Astrocyte (in vitro differentiated cells and primary cell): ENCODE measurements at places on chromosomes 7 and 10. TPM values are rescaled to one million over a fixed set of nuclear protein-coding genes. Genes with fewer than 3 reads are reported as not detected.
A peak's percentile ranks its signal among the peaks of the same experiment; 100 is the strongest.

DNA sequence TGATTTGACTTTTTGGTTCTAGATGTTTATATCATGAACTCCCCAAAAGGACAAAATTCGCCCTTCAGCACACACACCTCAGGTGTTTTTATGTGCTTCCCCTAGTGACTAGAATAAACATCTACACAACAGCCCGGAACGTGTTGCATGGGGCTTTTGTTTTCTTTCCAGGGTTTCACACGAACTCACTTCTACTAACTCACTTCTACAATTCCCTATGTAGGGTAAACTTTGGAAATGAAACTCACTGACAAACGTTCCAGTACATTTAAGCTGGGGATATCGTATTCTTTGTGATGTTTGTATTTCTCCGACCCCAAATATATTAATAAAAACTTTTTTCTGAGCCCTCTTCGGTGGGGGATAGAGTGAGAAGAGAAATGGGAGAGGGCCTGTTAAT is 1.4 kb downstream of the TRA2A start:
- peak; percentile 26 for DNase-seq

DNA sequence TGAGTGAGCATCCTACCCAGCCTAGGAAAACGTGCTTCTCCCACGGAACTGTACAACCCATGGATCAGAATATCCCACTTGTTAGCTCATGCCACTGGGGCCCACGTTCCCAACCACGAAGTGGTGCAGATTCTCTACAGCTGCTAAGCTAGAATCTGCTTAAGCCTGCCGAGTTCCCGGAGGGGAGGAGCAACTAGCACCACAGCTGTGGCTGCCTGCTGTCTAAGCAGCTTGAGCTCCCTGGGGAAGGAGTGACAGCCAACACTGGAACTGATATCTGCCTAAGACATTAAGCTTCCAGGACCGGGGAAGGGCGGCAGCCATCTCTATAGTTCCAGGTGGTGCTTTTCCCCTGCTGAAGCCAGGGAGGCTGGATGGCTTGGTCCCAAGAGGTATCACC is 334.7 kb upstream of the CHRM2 start:
- DNase-seq: no peak

PRF1 gene
- total RNA-seq: 0.14 and 0.16 TPM in 2 replicates

- DNase-seq: no peak
Measured at GRCh38 chr10:17473228-17473950, 19.0 kb upstream of the ST8SIA6 start.

- no peak for DNase-seq
Measured at GRCh38 chr7:64312826-64313225, 935 bp upstream of the ZNF736 start.

CPED1 gene
- 6.0 and 6.1 TPM in 2 replicates for total RNA-seq

TAS2R4 gene
- total RNA-seq: 1.1 and 1.2 TPM in 2 replicates

CALCR gene
- total RNA-seq: 5.4 and 5.7 TPM in 2 replicates

NPY4R2 gene
- total RNA-seq: not detected in 2 replicates

GRCh38 chr7:116534790-116535189 is 10.0 kb downstream of the CAV1 start:
- DNase-seq: no peak

GRCh38 chr10:93462881-93463280 is 19.3 kb downstream of the MYOF start:
- DNase-seq: peak; percentile 70

DNA sequence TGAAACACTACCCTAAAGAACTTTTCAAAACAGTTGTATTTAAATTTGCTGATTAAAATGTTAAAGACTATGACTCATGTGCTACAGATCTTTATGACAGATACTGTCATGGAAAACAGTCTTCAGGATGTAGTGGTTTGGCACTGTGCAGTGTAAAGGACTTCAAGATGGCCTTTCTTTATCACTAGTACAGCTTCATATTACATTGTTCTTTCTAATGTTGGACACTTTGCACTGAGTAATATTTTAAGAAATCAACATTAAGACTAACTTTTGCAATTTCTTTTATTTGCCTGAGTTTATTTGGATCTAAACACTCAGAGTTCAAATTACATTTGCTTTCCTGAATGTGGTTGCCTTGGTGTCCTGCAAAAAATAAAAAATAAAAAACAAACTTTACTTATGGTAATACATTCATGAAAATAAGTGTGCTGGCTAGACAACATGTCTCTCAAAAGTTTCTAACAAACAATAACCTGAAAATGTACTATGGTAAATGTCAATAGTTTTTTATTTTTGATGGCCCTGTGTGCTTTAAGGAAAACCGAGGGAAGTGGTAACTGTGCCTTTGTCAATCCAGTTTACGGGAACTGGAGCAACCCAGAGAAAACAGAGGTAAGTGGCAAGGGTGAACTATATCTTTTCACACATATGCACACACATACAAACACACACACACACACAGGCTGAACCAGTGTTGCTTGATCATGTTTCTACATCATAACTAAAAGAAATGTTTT is 85.9 kb upstream of the PLXDC2 start:
- DNase-seq: peak; percentile 85

SLC26A3 gene
- not detected in 2 replicates for total RNA-seq

DNA sequence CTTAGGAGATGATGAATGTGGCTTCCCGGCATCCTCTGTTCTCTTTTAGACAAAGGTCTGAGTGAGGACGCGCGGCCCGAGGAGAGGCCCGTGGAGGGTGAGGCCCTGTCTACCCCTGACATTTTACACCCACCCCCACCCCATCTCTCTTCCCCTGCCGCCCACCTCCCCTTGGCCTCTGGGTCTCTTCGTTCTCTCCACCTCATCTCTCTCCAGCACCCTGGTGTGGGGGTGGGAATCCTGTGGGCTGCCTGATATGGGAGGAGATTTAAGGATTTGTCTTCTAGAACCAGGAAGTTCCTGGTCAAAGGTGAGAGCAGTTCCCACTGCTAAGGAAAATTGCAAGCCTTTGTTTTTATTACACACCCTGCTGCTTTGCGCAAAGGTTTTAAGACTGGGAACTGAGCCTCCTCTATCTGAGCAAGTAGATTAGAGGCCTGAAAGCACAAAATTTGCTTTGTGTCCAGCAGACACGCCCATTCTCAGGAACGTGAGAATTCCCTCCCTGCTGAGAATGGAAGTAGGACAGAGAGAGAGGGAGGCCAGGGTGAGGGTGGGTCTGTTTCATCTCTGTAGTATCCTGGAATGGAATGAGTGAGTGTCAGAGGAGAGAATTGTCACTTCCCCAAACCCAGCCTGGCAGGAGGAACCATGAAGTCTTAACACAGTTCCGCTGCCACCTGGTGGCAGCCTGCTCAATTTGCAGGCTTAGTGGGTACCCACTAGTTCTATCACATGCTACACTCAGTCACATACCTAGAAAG is 91.2 kb downstream of the GTF2IRD1 start:
- peak; percentile 14 for DNase-seq

DNA sequence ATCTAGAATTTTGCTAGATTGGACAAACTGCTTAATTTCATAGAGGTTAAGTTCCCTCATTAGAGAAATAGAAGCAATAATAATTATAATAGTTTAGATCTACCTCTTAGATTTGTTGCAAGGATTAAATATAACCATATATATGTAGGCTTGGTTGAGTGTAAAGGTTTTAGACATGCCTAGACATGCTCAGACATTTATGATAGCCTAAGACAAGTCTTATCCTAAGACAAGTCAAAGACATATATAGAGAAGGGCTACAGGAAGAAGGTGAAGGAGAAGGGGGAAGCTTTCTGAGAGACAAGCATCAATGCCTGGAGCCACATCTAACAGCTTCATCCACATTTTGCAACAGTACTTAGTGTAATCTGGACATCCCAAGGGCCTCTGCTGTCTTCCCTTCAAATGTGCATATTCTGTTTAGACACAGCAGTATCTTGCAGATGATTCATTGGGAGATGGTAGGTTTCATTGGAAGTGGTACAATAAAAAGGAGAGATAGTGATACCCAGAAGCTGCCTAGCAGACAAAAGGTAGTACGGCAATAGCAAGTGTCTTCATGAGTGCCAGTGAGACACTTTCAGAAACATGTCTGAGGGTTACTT is 146.5 kb downstream of the HGF start:
- no peak for DNase-seq

GRCh38 chr7:87876869-87877234 is 559 bp downstream of the DBF4 start:
- DNase-seq: peak; percentile 46

FAM241B gene
- 3.1 and 4.4 TPM in 2 replicates for total RNA-seq

INA gene
- 26.9 and 39.6 TPM in 2 replicates for total RNA-seq

- no peak for DNase-seq
Measured at GRCh38 chr10:73263693-73264347, 11.4 kb upstream of the MRPS16 start.

HIP1 gene
- total RNA-seq: 14.0 and 15.4 TPM in 2 replicates

TMEM130 gene
- total RNA-seq: 8.9 and 12.4 TPM in 2 replicates

DNA sequence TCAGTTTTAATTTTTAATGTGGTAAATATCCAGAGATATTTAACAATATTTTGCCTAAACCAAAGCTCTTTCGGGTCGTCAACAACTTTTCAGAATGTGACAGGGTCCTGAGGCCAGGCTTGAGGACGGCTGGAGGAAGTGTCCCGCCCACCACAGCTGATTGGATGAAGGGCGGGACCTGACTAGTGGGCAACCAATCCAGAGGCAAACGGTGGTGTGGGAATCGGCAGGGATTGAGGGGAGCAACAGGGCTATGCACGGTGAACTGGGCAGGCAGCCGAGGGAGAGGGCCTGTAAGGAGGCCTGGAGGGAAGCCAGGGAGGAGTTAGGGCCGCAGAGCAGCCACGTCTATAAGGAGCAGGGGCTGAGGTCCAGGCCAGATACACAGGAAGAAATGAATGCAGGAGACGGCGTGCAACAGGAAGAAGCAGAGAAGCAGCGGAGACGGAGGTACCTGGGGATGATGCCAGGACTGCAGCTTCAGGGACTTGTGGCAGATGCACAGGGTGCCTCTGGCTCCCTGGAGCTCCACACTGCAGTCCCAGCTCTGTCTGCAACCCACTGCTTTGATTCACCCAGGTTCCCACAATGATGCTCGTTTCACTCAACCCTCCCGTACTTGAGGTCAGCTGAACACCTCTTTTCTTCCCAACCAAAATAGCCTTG is 46.1 kb upstream of the ZMIZ1 start:
- peak; percentile 54 for DNase-seq

SPAM1 gene
- total RNA-seq: not detected in 2 replicates

ANKRD1 gene
- total RNA-seq: 841 and 913 TPM in 2 replicates

DNA sequence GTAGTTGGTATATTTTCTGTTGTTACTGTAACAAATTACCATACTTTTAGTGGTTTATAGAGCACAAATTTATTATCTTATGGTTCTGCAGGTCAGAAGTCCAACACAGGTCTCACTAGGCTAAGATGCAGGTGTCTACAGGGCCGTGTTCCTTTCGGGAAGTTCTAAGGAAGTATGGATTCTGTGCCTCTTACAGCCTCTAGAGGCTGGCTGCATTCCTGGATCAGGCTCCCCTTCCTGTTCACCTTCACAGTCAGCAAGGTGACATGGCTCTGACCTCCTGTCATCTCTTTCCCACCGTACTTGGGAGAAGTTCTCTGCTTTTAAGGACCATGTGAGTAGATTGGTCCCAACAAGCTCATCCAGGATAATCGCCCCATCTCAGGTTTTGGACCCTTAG is 37.3 kb downstream of the BMPR1A start:
- no peak for DNase-seq

DNA sequence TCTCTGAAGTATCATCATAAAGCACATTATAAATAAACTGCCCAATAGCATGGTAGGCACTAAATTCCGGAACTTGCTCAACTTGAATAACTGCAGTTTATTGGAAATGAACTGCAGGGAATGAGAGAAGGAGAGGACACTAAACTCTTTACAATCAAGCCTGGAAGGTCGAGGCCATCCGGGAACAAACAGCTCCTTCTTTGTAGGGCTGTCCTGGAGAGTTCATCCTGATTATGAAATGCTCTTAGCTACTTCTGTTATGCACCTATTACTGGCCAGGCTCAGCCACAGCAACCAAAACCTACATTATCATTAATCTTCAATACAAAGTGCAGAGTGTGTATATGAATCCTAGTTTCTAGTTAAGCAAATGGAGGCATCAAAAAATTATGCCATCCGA is 64.7 kb downstream of the PPP1R17 start:
- DNase-seq: no peak

DNA sequence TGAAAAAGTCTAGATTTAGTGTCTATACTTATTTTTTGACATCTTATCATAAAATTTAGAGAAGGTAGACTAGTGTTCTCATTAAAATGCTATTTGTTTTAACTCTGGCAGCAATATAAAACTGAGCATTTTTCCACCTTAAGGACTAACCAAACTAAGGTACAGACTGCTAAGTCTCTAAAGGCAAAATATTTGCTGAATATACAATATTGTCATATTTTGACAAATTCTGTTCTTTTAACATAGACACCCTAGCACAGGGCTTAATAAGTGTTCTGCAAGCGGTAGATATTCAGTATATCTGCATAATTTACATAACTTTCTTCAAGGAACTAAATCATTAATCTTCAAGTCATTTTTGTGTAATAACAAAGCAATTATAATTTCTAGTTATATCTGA is 8.6 kb downstream of the RTKN2 start:
- DNase-seq: no peak

GRCh38 chr10:13938950-13939349 is 352.2 kb downstream of the PRPF18 start:
- DNase-seq: no peak

GPAM gene
- total RNA-seq: 9.8 and 15.4 TPM in 2 replicates

GNG11 gene
- total RNA-seq: 7.7 and 8.8 TPM in 2 replicates
